ENCODE measurements at places on chromosomes 12 and 14. TPM values are rescaled to one million over a fixed set of nuclear protein-coding genes. Genes with fewer than 3 reads are reported as not detected.

DNA sequence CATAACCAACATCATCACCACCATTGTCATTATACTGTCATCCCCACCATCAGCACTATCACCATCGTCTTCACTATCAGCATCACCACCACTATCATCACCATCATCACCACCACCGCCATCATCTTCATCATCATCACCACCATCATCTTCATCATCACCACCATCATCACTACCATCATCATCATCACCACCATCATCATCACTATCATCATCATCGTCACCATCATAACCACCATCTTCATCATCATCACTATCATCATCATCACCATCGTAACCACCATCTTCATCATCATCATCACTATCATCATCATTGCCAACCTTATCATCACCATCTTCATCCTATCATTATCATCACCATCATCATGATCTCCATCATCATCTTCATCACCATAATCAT lies 39.0 kb downstream of the SVOP start:
- no peak for DNase-seq

- no peak for DNase-seq
These were observed 207.6 kb downstream of the BCL11B start for GRCh38 chr14:99064262-99064954.

The HHIPL1 gene
- 2.3 TPM for total RNA-seq

DNA sequence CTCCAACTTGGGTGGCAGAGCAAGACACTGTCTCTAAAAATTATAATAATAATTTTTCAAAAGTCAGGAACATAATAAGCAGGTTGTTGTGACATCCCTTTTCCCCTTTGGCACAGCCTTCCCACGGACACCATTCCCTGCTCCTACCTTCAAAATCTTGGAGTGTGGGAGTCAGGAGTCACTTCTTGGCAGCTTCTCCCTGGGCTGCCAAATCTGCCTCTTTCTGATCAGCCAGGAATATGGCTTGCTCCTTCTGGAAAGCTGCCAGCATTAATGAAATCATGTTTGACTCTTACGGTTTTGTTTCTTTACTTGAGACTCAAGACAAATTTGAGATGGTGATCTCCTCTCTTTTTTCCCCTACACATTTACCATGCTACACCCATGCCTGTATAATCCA lies 391.4 kb upstream of the SYT1 start:
- peak; percentile 5 for DNase-seq

The IAPP gene
- not detected for total RNA-seq

- DNase-seq, result no peak
These were observed 39.4 kb downstream of the ZNF641 start for GRCh38 chr12:48311313-48311712.

The RBP5 gene
- total RNA-seq, result 0.49 TPM

- no peak for DNase-seq
These were observed 5.3 kb downstream of the KCNH3 start for GRCh38 chr12:49543914-49544815.

- no peak for DNase-seq
These were observed 20.8 kb downstream of the CFAP251 start for GRCh38 chr12:121939186-121939585.

GRCh38 chr12:71639341-71639760 lies 24.3 kb downstream of the ZFC3H1 start:
- no peak for DNase-seq

GRCh38 chr12:103799857-103800771 lies 40.9 kb downstream of the NT5DC3 start:
- DNase-seq, result peak; percentile 89

DNA sequence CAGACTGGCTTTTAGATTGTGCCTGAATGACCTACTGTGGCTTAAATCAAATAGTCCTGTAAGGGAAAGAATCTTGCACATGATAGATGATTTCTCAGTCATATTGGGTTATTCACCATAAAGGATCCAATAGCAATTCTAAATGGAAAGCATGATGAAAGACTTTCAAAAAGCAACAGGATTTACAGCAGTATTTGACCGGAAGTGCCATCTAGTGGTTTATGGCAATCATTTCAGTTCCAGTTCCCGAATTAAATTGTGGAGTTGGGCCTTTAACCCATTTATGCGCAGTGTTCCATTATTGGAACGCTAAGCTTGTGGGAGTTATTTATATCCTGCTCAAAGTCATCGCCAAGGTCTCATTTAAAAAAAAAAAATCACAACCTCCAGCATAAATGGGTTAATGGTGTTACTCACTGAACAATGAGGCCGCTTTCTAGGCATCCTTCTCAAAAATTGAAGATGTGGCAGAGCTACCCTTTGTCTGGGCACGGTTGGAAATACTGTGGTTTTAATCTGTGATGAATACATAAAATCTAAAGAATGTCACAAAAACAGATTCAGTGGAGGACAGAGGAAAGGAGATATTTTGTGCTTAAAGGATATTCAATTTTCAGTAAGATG lies 60.8 kb upstream of the REP15 start:
- DNase-seq, result peak; percentile 62

DNA sequence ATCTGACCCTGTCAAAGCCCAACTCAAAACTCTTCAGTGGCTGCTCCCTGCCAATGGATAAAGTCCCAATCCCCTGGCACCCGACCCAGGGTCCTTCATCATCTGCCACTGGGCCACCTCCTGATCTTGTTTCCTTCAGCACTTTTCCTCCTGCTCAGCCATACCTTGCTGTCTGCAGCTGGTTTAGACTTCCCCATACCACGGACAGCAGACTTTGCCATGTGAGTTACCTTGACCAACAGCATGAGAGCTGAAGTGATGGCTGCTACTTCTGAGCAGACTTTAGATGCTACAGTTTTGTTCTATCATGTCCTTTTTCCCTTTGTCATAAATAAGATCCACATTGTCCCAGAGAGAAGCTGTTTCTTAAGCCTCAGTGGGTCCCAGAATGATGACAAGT lies 33.3 kb upstream of the STON2 start:
- DNase-seq, result no peak

The PIANP gene
- total RNA-seq, result 0.49 TPM

The CMA1 gene
- total RNA-seq, result 0.13 TPM

- DNase-seq, result no peak
These were observed 150.3 kb downstream of the CEP83 start for GRCh38 chr12:94309373-94309772.

GRCh38 chr12:114701104-114701414 lies 17.1 kb upstream of the TBX3 start:
- DNase-seq, result no peak

DNA sequence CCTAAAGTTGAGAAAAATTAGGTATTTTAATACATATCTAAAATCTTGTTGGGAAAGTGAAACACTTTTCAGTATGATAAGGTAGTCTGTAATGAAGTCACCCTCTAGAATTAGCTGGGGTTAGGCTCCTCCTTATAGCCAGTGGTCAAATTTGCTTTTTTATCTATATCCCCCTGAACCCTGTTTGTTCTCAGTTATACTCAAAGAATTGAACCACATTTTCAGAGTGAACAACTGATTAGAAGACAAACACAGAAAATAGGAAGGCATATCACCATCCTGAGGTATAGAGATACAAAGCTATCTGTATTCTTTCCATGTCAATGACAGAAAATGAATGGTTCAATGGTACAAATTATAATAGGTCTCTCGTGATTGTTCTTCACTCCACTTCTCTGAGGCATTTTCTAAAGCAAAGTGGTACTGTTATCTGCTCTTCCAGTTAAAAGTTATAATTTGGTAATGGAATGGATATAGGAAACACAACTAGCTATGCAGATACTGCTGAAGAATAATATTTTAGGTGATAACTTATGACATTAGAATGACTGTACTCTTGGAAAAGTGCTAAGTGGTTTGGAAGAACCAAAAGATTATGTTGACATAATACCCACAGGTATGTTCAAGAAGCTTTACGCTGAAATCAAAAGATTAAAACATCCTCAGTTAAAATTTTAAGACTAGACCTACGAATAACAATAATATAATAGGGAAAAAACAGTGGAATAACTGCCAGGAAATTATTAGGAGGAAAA lies 27.6 kb downstream of the WASHC3 start:
- no peak for DNase-seq
